ENCODE measurements at places on chromosomes 4 and X. TPM values are rescaled to one million over a fixed set of nuclear protein-coding genes. Genes with fewer than 3 reads are reported as not detected.

GRCh38 chrX:68045008-68045577, 388.2 kb downstream of the OPHN1 start:
- peak; percentile 55 for DNase-seq

TEC gene
- 1.5 TPM for total RNA-seq

GRCh38 chr4:118033148-118034052, 886 bp upstream of the NDST3 start:
- peak; percentile 57 for DNase-seq

CTSO gene
- 23.6 TPM for total RNA-seq

DNA sequence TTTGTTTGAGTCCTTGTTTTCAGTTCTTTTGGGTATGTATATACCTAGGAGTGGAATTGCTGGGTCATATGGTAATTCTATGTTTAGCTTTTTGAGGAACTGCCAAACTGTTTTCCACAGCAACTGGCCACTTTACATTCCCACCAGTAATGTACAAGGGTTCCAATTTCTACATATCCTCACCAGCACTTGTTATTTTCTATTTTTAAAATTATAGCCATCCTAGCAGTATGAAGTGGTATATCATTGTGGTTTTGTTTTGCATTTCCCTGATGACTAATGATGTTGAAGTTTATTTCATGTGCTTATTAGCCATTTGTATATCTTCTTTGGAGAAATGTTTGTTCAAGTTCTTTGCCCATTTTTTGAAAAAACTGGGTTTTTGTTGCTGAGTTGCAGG, 39.6 kb downstream of the TMEM164 start:
- peak; percentile 20 for DNase-seq

WDR17 gene
- 2.1 TPM for total RNA-seq

DNA sequence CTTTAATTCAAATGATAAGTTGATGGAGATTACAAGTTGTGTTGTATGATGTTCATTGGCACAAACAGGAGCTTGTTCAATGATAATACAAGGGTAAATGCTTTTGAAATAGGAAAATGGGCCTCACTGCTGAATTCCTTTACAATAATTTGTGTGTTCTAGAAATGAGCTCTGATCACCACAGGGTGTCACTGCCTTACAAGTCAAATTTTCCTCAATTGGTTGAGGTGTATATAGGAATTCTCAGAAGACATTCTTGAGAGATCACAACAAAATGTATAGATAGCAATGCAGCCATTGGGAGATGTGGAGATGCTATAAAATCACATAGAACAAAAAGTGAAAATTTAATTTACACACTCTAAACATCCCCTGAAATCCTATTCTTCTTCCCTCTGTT, 49.6 kb downstream of the KLF8 start:
- DNase-seq: peak; percentile 22

GAGE13 gene
- total RNA-seq: not detected

MRPL1 gene
- total RNA-seq: 25.4 TPM

Measured in fibroblast of lung (primary cell).